ENCODE measurements at places on chromosomes 3 and 15.

GRCh38 chr15:28269097-28269496 is 52.9 kb downstream of the HERC2 start:
- ATAC-seq: no peak

DNA sequence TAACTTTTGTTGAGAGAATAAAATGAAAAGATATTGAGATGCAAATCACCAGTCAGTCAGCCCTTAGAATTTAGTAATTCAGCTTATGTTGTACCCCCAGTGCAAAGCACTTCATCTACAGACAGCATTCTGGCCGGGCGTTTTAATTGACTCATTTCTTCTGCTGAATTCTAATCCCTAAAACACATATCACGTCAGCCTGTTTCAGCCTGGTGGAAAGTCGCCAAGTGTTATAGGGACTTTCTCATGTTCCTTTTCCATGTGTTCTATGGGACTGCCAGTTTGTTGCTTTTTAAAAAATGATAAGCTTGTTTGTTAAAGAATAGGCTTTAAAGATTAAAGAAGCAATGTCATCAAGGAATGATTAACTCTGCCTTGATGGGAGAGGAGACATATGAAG is 169.7 kb upstream of the BFSP2 start:
- ATAC-seq: no peak

DNA sequence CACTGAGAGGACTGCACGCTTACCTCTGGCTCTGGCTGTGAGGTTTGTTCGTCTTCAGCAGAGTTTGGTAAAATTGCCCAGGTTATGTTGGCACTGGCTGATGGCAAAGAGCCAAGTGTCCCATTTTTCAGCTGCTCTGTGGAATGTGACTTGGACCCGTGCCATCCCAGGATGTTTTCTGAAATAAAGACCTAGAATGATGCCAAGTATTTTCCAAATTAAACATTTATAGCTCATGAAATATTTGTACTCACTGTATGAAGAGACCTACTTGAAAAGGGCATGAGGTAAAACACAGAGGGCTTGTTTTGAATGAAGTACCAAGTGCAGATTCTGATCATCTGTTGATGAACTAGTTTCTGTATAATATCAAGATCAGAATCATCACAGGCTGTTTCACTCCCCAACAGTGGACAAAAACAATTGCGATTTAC is 200.5 kb downstream of the STT3B start:
- no peak for ATAC-seq

- no peak for ATAC-seq
Observed at GRCh38 chr3:173745952-173746682, 348.6 kb downstream of the NLGN1 start.

- ATAC-seq: peak; percentile 9
Observed at GRCh38 chr15:74800559-74801094, 12.0 kb upstream of the LMAN1L start.

GRCh38 chr3:39177708-39178332 is 14.6 kb downstream of the XIRP1 start:
- ATAC-seq: peak; percentile 60

DNA sequence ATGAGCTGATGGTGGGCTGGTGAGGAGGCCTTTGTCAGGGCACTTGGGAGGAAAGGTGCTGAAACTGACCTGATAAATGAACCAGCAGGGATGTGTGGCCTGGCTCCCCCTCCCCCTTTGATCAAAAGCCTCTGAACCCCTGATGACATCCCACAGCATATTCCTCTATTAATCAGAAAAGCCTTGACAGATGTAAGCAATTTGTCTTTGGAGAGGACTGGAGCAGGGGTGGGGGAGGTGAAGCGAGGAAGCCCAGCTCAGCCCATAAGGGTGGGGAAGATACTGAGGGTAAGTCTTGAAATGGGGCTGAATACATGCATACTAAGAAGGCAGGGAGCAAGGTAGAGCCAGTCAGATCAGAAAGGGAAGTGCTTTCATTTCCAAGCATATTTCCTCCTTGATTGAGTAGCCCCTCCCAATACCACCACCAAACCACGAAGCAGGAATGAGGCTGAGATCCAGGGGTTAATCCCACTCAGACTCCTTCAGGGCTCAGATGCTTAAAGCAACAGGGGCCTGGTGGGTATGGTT is 34.7 kb upstream of the MRPS22 start:
- ATAC-seq: peak; percentile 24

Data from motor neuron (in vitro differentiated cells).